ENCODE measurements at places on chromosomes 2 and 18.

DNA sequence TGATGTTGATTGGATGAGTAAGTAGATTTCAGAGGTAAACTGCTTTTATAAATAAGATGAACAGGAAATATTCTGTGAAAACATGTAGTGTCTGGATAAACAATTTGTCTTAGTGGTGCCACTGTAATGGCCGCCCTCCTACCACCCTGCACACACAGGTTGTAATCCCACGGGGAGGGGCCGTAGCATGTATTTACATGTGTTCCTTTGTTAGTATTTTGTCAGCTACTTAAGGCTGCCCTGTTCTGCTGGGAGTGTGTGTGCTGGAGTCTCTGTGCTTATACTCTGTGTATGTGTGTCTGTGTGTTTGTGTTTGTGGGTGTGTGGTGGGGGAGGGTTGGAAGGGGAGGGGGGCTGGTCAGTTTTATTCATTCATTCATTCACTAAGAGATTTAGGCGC, 5.1 kb downstream of the TSHZ1 start:
- no peak for DNase-seq

GRCh38 chr18:493986-494983, 6.2 kb downstream of the COLEC12 start:
- no peak for DNase-seq

- no peak for DNase-seq
Measured at GRCh38 chr2:130756874-130757668, 1.7 kb downstream of the AMER3 start.

- peak; percentile 55 for DNase-seq
Measured at GRCh38 chr2:43224131-43224570, 2.3 kb downstream of the ZFP36L2 start.

DNA sequence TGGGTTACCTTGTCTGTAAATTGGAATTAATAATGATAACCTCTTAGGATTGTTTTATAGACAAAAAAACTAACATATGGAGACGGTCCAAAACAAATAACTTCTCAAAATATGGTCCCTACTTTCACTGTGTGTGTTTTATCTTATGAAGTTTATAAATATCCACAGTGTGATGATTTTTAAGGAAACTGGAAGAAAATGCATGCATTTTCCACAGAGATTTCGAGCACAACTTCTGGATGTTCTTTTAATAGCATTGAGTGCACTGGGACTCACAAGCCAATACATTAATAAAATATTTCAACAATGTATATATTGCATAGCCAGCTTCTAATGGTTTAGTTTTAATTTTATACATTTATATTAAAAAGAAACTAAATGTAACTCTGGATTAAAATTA, 87.9 kb upstream of the SPHKAP start:
- DNase-seq = no peak

GRCh38 chr2:218428846-218429558, 10.1 kb downstream of the VIL1 start:
- DNase-seq = no peak

DNA sequence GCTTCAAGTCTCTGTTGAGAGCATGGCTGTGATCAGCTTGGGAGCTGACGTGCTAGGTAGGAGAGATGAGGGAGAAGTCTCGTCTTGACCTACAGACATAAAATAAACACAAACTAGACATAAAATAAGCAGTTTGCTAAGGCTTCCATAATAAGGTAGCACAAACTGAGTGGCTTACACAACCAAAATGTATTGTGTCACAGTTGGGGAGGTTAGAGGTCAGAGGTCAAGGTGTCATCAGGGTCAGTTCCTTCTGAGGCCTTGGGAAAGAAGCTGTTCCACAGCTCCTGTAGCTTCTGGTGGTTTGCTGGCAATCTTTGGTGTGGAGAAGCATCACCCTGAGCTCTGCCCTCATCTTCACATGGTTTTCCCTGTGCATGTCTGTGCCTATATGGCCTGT, 20.2 kb downstream of the DAW1 start:
- no peak for DNase-seq

DNA sequence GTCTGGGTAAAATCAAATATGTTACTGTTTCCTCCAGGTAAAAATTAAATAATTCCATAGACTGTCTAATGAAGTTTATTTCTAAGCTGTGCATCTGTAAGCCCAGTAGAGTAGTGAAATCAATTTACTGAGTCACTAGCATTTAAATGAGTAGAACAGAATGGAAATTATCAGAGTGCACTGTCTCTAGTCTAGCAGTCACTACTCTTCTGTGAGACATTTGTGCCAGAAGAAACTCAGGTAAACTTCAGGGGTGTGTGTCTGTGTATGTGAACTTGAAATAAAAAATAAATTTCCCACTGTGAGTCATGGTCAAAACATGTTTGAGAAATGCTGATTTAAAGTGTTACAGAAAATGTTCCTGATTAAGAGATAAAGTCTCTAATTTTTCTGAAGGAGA, 146.4 kb downstream of the RIF1 start:
- DNase-seq = no peak

- DNase-seq = no peak
Measured at GRCh38 chr2:188430705-188431104, 139.0 kb downstream of the GULP1 start.

DNA sequence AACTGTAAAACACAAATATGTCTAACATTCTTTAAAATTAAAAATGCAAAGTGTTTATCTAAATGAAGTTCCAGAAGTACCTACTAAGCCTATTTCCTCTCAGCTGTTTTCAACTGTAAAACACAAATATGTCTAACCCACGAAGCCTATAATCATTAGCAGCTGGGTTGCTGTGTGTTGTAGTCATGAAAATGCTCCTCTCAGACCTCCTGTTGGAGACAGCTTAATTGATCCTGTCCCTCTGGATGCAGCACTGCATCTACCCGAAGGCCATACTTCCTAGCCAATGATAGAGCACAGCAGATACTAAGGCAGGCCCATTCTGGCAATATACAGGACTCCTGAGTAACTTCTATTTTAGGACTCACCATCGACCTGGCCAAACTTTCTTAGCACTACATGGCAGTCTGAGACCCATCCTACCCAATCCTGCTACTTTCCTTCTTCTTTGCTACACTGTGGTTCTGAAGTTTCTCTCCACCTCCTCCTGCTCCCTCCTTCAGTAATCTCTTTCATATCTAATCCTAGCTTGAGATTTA, 92.5 kb upstream of the RBBP8 start:
- DNase-seq = no peak

DNA sequence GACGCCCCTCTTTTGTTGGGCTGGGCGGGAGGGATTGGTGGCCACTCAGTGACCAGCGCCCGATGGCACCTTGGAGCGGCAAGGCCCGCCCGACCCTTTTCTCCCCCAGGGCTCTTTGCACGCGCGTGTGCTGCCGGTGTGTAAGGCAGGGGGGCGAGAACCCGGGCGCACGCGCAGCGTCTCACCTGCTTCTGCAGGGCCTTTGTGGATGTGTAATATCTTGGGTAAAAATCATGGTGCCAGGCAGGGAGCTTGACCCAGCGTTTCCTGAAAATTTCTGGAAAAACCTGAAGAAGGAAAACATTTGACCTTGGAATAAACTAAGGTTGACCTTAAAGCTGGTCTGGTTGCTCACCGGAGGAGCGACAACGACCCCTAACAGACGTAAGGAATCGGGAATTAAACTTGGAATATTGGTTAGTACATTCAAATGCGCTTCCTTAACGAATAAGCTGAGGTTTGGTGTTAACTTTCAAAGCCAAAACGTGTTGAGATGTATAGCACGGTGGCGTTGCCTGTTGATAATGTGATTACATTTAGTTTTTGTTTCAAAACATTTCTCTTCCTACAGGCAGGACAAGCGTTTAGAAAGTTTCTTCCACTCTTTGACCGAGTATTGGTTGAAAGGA, 438 bp downstream of the HSPE1 start:
- no peak for DNase-seq

DNA sequence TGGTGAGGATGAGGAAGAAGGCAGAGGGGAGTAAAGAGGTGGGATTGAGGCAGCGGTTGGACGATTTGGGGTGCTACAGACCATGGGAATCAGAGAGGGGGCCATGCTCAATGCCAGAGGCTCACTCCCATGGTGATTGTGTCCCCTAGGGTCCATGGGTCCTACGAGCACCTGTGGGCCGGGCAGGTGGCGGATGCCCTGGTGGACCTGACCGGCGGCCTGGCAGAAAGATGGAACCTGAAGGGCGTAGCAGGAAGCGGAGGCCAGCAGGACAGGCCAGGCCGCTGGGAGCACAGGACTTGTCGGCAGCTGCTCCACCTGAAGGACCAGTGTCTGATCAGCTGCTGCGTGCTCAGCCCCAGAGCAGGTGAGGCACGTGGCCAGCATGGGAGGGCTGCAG, 5.2 kb downstream of the CAPN10 start:
- DNase-seq = no peak

- no peak for DNase-seq
Measured at GRCh38 chr18:43744960-43745745, 467.9 kb upstream of the SYT4 start.

GRCh38 chr2:23788100-23788499, 138.8 kb downstream of the ATAD2B start:
- DNase-seq = no peak

GRCh38 chr2:191680639-191681038, 2.7 kb downstream of the NABP1 start:
- DNase-seq = no peak

- DNase-seq = no peak
Measured at GRCh38 chr18:13422541-13423147, 204.1 kb downstream of the LDLRAD4 start.

DNA sequence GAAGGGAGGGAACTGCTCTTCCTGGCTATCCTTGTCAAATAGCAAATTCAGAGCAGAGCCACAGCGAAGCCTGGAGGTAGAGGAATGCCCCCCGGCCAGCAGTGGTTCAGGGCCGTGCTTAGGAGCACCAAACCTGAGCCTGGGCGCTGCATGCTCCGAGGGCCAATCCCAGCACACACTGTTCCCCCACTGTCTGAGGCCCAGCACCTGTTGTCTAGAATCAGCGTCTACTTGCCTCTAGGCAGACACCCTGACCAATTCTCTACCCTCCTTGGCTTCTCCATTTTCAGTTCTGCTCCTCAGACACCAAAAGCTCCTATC, 177.6 kb upstream of the PKDCC start:
- no peak for DNase-seq

GRCh38 chr2:189683348-189683747, 8.9 kb downstream of the ANKAR start:
- DNase-seq = no peak

GRCh38 chr2:46913471-46914381, 1.9 kb downstream of the MCFD2 start:
- DNase-seq = no peak

DNA sequence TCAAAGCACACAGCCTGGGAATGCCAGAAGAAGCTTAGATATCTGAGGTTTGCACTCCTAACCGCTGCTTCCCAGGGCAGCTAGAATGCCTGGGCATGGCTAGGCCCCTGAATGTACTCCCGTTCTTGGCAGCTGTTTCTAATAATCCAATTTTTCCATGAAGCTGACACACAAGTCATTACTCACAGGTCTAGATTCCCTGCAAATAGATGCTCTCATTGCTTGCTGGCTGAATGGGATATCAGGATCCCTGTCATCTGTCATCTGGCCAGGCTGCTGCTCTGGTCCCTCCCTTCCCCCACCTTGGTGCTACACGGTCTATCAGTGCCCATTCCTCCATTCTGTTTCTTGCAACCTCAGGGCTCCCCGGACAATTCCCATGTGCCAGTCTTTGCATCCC, 40.7 kb upstream of the TEX51 start:
- no peak for DNase-seq

DNA sequence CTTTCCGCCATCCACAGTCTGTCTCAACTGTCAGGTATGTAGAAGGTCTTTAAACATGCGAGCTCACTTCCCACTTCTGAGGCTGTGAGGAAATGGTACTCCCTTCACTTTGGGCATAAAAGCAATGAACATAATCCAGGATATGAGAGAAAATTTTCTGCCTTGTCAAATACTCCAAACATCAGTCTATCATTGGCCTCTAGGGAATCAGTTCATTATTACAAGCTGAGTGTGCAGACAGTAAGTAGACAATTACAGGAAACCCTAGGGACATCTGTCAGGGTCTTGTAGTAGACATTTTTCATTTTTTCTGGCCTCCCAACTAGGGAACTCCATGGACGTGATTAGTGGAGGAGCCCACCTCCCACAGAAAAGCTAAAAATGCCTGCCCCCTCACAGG, 13.6 kb upstream of the APCDD1 start:
- no peak for DNase-seq

- no peak for DNase-seq
Measured at GRCh38 chr2:212402316-212402715, 136.3 kb downstream of the ERBB4 start.

- DNase-seq = no peak
Measured at GRCh38 chr18:12271376-12272235, 17.4 kb downstream of the CIDEA start.

DNA sequence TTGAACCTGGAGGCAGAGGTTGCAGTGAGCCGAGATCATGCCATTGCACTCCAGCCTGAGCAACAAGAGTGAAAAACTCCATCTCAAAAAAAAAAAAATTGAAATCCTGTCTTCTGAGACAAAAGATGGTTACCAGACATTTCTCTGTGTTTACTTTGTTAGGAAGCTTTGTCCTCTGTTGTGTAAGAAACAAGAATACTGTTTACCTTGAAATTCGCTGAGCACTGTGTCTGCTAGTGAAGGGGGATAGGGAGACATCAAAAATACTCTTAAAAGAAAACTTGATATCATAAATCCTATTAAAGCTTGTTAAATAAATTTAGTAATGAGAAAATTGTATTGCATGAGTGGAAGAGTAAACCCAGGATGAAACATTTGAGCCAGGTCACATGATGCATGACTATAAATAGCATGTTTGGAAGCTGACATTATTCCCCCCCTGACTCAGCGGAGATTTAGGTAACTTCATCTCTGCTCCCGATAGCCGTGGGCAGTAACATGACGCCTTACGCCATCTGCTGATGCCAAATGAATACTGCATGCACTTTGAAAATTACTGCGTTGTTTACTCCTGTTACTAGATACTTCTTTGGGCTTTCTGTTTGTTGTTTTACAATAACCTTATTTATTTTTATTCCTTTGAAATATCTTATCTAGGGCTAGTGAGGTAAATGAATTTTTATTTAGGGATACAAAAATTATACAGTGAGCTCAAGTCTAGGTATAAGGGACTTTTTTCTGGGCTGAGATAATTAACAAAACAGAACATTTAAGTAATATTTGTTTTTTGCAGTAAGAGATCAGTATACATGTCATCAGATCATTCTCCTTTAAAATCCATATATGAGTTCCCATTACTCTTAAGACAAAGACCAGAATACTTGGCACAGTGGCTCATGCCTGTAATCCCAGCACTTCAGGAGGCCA, 134.9 kb downstream of the MAP3K20 start:
- DNase-seq = peak; percentile 5

DNA sequence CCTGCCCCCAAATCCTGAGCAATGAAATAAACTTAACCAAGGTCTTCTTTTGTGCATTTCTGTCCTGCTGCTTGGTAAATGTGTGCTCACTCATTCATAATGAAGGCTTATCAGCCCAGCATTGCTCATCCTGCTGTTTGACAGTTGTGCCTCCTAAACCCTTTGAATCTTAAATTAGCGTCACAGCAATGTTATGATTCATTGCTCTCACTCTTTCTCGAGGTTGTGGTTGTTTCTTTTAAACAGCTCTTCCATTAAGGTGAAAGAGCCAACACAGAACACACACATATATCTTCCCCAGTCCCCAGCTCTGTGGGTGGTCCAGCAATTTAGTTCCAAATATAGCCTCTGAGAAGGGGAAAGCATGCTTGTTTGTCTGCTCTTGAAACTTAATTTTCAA, 84.0 kb downstream of the EVA1A start:
- no peak for DNase-seq

Data from stimulated activated CD8-positive, alpha-beta memory T cell treated with anti-CD3 and anti-CD28 coated beads, Interleukin-15, amount 100 ng/mL, for 4 hours (primary cell).